NCI-H2107 (cell line): ENCODE measurements at places on chromosomes 12 and 14.

DNA sequence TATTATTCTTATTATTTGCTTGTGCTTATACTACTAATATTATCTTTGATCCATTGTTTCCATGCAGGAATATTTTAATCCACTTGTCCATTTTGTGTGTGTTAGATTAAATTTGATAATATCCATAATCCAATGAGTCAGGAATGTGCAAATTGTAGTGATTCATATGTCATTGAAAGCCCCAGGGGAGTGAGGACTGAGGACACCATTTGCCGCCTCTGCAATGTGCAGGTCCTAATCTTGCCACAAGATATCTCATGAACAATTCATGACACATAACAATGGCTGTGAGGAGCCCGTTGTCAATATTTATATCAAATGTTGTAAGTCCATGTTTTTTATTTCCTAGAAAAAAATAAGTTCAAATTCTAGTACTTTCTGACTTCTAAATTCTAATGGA is 250.5 kb downstream of the ZFP36L1 start:
- no peak for DNase-seq

- no peak for DNase-seq
Observed at GRCh38 chr14:64934338-64934929, 8.1 kb downstream of the GPX2 start.

GRCh38 chr14:76531821-76532318 is 155.9 kb downstream of the ESRRB start:
- DNase-seq, result no peak

- DNase-seq, result no peak
Observed at GRCh38 chr14:34522496-34522895, 17.0 kb downstream of the EAPP start.

DNA sequence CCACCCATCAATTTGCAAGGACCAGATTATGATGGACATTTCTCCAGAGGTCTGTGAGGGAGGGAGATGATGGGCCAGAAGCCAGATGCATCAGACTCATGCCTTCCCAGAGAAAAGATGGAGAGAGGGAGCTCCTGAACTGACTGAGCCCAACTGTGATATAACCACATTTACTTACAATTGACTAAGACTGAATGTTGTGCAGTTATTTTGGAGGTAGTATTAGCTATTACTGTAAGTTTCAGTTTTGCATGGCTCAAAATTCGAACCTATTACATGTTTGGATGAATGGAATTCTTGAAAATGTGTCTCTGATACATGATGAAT is 211.1 kb upstream of the SFSWAP start:
- DNase-seq, result no peak

- DNase-seq, result no peak
Observed at GRCh38 chr12:27015730-27016076, 1.5 kb upstream of the TM7SF3 start.

GRCh38 chr14:34119107-34119858 is 168.4 kb upstream of the EGLN3 start:
- no peak for DNase-seq

DNA sequence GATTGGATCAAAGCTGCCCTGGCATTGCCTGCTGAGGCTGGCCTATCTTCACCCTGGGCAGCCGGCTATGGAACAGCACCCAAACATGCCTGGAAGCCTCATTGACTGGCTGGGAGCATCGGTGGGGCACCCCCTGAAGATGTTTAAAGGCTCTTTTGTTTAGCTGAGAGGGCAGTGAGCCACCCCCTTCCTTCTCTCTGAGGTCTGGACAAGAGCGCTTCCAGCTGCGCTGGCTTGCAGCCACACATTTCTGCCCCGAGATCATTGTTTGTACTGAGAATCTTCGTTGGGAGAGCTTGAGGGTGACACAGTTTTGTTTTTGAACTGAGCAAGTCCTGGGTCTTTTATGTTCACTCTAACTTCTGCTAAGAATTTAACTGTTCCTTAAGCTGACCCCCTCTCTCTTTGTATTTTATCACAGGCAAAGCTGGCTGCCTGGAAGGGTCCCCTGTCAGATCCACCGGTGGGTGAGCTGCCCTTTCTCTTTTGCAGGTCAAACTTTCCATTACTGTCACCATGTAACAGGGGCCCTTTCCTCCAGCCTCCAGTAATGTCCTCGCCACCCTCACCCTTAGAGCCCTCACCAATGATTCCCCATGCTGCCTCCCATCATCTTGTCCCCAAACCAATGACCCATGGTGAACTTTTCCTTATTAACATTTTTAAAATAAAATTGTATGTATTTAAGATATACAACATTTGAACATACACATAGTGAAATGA is 212.2 kb downstream of the KIF26A start:
- no peak for DNase-seq

- DNase-seq, result no peak
Observed at GRCh38 chr14:51951656-51952055, 37.7 kb upstream of the RTRAF start.

DNA sequence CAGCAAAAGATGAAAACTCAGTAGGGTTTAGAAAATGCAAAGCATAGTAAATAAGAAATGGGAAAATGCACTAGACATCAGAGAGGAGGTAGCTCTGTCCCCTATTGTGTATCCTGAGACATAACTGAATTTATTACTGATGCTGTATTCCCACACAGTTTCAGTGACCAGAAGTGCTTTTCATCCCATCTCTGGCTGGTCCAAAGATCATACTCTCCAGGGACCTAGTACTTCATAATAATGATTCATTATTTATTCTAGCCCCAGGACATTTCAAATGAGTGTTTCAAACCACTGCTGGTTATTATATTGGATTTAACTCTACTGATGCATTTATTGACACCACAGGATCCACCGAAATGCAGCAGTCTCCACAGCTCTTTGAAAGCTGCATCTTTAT is 163.3 kb downstream of the PAWR start:
- no peak for DNase-seq
